ENCODE measurements at places on chromosomes 3 and 15.

DNA sequence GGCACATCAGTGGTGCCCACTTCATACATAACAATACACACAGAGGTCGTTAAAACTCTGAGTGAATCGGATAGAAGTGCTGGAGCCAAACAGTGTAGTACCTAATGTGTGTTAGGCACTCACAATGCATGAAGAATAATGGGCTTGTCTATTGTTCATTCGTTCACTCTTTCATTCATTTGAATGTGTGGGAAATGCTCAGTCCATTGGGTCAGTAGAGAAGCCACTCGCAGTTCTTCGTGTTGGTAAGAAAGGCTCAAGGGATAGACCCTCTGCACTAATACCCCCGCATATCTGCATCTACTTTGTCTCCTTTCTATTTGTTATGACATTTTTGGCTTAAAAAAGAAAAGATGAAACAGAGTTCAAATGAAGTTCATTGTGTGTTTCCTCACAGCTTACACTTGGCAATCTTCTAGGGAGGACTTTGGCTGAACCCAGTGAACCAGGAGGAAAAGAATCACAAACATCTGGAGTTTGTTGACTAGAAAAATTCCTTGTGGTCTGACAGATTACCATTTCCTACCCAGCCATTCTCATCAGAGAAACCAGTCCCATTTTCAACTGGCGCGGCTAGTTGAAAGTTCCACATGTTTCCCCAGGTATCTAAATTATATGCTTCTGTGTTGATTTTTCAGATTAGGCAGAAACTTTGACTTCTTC lies 32.8 kb upstream of the MFSD1 start:
- DNase-seq, result no peak

DNA sequence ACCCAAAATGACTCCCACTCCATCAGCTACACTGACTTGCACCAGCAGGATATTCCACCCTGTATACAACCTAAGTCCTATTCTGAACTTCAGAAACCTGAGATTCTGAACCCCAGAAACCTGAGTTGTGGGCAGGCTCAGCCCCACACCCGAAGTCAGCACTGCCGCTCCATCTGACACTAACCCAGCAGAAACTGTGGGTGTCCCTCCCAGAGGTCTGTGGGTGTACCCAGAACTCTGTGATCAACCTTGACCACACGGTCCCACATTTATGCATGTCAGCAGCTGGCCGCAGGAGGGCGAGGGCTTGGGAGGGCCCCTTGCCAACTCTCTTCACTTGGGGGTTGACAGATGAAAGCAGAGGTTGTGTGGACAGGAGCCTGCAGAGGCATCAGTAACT lies 9.3 kb downstream of the OXTR start:
- DNase-seq, result no peak

DNA sequence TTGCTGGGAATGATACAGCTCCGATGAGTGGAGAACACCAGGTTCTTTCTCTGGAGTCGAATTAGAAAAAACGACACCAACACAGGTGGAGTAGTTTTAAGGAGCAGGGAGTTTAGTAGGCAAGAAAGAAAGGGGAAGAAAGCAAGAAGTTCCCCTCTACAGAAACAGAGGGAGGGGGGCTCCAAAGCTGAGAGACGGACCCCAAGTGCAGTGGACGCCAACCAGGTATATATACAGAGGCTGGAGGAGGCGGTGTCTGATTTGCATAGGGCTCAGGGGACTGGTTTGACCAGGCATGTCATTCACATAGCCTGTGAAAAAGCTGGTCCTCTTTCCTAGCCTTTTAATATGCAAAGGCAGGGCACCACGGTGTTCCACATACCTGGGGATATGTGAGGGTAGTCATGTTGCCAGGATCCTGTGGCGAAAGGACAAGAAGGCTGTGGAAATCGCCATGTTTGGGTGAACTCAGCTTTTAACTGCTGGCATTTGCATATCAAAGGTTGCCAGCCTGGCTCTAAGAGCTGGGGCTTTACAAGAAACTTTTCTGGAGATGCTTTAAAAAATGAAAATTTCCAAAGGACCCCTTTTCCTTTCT lies 887.4 kb upstream of the EPHA6 start:
- no peak for DNase-seq

GRCh38 chr15:80825361-80826030 lies 46.3 kb downstream of the CEMIP start:
- no peak for DNase-seq
